ENCODE measurements at places on chromosomes 4 and X.

DNA sequence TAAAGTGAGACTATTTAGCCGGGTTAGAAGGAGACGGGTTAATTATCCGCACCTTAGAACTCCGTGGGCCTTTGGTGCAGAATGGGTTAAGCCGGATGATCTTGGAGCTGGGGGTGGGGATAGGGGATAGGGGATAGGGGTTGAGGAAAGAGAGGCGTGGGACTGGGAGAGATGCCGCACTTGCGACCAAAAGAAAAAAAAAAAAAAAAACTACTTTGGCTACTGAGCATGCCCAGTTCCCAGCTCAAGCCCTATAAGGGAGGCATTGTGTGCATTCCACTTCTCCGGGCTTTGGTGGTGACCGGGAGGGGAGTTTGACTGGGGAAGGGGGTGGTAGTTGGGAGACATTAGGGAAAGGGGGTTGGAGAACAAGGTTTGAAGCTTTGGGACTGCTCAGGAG lies at the start of gene SLITRK4:
Gene SLITRK4 (minus strand): TSS at position 187 of the 400 bp plus-strand sequence. CDS start 4,993 bp downstream, outside the sequence.
- no peak for DNase-seq

- no peak for DNase-seq
Observed at GRCh38 chr4:152181150-152181549, 354.7 kb downstream of the FBXW7 start.

DNA sequence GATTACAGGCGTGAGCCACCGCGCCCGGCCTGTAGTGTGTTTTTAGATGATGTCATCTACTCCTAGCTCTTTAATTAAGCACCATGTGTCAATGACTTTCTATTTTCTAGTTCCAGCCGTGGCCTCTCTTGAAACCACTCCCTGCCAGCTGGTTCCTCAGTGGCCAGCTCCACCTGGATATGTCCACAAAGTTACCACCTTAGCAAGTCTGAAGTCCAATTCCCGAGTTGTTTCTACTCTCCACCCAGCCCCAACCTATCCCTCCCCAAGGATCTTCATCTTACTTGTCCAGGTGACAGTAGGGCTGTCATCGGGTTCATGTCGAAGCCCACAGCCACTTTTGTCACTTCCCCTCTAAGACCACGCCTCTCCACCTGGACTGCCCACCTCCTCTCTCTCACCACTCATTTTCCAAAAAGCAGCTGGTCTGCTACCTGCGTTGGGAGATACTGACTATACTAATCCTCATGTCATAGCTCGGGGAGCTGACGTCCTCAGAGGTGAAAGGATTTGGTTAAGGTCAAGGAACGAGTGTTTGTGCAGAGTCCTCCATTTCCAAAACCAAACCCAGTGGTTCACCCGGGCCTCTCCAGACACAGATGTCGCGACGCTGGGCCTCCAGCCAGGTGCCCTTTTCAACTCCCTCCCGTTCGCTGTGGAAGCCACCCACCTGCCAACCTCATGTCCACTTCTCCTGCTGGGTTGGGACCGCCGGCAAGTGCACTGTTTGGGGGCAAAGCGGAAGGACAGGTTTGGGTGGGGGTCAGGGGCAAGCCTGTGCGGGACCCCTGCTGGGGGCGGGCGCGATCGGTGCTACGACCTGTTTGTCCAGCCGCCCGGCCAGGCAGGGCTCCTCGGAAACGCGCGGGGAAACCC lies 704 bp downstream of the FAM3A start:
- no peak for DNase-seq

DNA sequence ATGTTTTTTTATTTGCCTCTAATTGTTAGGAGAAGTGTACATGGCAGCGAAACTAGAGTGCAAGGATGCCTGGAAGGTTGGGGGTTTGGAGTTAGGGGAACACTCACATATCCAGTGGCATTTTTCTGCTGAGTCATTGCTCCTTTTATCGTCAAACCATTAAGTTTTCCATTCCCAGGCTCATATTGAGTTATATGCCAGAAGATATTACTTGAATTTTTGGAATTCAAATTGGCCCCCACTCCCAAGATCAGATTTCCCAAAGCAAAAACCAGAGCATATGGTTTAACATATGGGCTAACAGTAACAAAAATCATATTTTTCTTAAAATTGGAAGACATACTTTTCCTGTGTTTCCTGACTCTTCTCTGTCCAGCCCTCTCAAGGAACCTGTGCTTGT lies 152.7 kb downstream of the FSTL5 start:
- no peak for DNase-seq

GRCh38 chr4:110188113-110188512 lies 10.3 kb downstream of the ELOVL6 start:
- DNase-seq, result no peak

- no peak for DNase-seq
Observed at GRCh38 chr4:142353149-142353738, 492.9 kb downstream of the INPP4B start.

GRCh38 chrX:43605351-43605750 lies 50.7 kb upstream of the MAOA start:
- DNase-seq, result no peak

Data from stimulated activated CD8-positive, alpha-beta memory T cell treated with anti-CD3 and anti-CD28 coated beads, Interleukin-4, amount 100 ng/mL, for 1 hour (primary cell).